Temporal lobe (tissue), 4 donors: ENCODE measurements at places on chromosomes 2 and 18. TPM values are rescaled to one million over a fixed set of nuclear protein-coding genes. Genes with fewer than 3 reads are reported as not detected.

COL6A3 gene
- 20.4 TPM for total RNA-seq

ANTXR1 gene
- 13.3 TPM for total RNA-seq

SNED1 gene
- 3.2 TPM for total RNA-seq

KANSL1L gene
- total RNA-seq = 63.4 TPM

SP140L gene
- total RNA-seq = 0.49 TPM

OXER1 gene
- total RNA-seq = 0.25 TPM

TNS1 gene
- total RNA-seq = 7.1 TPM

LBX2 gene
- total RNA-seq = not detected

SOWAHC gene
- total RNA-seq = 30.2 TPM

TMEM163 gene
- total RNA-seq = 13.3 TPM

CGREF1 gene
- total RNA-seq = 13.3 TPM

PFN4 gene
- 0.98 TPM for total RNA-seq

CERKL gene
- total RNA-seq = 1.2 TPM

EGR4 gene
- total RNA-seq = not detected

GALNT14 gene
- 10.1 TPM for total RNA-seq

INHA gene
- total RNA-seq = not detected

GPR35 gene
- total RNA-seq = 0.98 TPM

AQP4 gene
- 84.8 TPM for total RNA-seq

SATB2 gene
- 310 TPM for total RNA-seq

IGFBP5 gene
- 34.9 TPM for total RNA-seq

FAM98A gene
- 15.2 TPM for total RNA-seq

NEURL3 gene
- total RNA-seq = not detected

TRABD2A gene
- total RNA-seq = under 0.01 TPM

NEU4 gene
- 1.5 TPM for total RNA-seq

COL4A4 gene
- total RNA-seq = 0.74 TPM

CCDC85A gene
- 22.1 TPM for total RNA-seq

DES gene
- total RNA-seq = 0.49 TPM

HAAO gene
- 1.5 TPM for total RNA-seq

PAX8 gene
- total RNA-seq = not detected

NCKAP1 gene
- total RNA-seq = 163 TPM

STARD6 gene
- not detected for total RNA-seq

AGXT gene
- total RNA-seq = not detected

MALL gene
- 1.5 TPM for total RNA-seq

SERPINB5 gene
- 0.49 TPM for total RNA-seq

MROH2A gene
- not detected for total RNA-seq

RAB6D gene
- 0.98 TPM for total RNA-seq

UGT1A10 gene
- total RNA-seq = not detected

SH3YL1 gene
- 59.5 TPM for total RNA-seq

CCDC178 gene
- total RNA-seq = 1.2 TPM

LBH gene
- total RNA-seq = 37.4 TPM

EVA1A gene
- 0.98 TPM for total RNA-seq

DRC1 gene
- total RNA-seq = 3.0 TPM

RRM2 gene
- total RNA-seq = 4.4 TPM

GPR75 gene
- total RNA-seq = 15.0 TPM

BARD1 gene
- total RNA-seq = 15.7 TPM

ALPG gene
- not detected for total RNA-seq

PNPT1 gene
- total RNA-seq = 21.6 TPM

PREPL gene
- total RNA-seq = 137 TPM

CELF4 gene
- total RNA-seq = 50.9 TPM

FKBP1B gene
- 76.5 TPM for total RNA-seq

DSG4 gene
- total RNA-seq = not detected

RMND5A gene
- total RNA-seq = 41.3 TPM

GNAL gene
- total RNA-seq = 80.6 TPM
